ENCODE measurements at places on chromosomes 5 and 9.

DNA sequence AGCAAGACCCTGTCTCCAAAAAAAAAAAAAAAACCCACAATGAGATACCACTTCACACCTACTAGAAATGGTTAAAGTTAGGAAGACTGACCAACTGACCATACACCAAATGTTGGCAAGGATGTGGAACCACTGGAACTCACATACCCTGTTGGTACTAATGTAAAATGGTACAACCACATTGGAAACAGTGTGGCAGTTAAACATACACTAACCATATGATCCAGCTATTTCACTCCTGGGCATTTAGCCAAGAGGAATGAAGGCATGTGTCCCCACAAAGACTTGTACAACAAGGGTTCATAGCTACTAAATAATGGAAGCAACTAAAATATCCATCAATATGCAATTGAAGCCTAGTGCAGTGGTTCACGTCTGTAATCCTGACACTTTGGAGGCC lies 21.3 kb downstream of the NAIF1 start:
- no peak for DNase-seq

DNA sequence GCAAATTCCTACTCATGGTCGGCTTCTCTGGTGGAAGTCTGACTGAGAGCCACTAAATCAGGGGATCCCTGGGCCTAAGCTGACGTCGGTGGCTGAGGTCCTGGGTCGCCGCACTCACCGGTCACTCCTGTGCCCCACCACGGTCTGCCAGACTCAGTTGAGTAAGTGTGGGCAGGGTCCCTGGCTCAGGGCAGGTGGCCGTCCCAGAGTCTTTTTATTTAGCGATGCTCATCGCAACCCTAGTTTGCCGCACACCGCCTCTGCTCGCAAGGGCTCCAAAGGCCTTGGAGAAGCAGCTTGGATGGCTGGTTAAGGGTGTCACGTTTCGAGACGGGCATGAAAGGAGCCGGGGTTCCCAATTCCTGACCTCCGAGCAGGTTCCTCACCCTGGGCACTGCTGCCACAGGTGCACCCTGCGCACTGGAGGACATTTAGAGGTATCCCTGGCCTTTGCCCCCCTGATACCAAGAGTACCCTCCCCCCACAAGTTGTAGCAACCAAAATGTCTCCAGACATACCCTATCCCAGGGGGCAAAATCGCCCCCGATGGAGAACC lies 59.9 kb downstream of the NSUN2 start:
- no peak for DNase-seq

GRCh38 chr9:26802921-26803320 lies 89.7 kb downstream of the CAAP1 start:
- DNase-seq: no peak

- no peak for DNase-seq
Observed at GRCh38 chr5:180689775-180690174, 40.4 kb upstream of the FLT4 start.

DNA sequence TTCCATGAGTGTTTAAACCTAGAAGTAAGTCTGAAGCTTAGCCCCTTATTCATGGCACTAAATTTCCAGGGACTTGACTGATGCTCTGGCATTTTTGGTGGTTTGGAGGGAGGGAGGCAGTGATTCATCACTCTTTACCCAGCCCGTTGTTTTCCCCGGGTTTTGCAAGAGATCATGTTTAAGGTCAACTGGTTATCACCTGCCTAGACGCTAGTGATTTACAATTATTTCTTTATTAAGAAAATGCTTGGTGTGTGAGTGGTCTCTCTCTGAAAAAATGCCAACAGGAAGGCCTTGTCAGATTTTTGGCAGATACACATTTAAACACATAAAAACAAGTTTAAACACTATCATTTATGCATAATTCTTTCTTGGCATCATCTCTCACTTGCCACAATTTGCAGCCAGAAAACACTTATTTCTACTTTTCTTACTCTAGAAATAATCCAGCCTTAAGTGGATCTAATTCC lies 737.9 kb upstream of the ZNF608 start:
- DNase-seq: no peak

DNA sequence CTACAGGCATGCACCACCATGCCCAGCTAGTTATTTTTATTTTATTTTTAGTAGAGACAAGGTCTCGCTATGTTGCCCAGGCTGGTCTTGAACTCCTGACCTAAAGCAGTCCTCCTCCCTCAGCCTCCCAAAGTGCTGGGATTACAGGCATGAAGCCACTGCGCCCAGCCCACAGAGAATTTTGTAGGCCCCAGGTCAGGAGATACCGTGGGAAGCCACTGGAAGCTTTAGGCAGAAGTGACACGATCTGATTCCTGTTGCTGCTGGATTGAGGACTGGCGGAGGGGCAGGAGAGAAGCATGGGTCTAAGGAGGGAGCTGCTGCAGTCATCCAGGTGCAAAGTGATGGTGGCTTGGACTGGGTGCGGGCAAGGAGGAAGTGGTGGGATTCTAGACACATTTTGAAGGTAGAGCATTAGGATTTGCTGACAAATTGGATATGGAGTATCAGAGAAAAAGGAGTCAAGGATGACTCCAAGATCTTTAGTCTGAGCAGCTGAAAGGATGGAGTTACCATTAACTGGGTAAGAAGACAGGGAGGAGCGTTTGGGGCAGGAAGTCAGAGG lies 20.7 kb downstream of the TCF7 start:
- no peak for DNase-seq
